ENCODE measurements at places on chromosomes 11 and 22.
A peak's percentile ranks its signal among the peaks of the same experiment; 100 is the strongest.

DNA sequence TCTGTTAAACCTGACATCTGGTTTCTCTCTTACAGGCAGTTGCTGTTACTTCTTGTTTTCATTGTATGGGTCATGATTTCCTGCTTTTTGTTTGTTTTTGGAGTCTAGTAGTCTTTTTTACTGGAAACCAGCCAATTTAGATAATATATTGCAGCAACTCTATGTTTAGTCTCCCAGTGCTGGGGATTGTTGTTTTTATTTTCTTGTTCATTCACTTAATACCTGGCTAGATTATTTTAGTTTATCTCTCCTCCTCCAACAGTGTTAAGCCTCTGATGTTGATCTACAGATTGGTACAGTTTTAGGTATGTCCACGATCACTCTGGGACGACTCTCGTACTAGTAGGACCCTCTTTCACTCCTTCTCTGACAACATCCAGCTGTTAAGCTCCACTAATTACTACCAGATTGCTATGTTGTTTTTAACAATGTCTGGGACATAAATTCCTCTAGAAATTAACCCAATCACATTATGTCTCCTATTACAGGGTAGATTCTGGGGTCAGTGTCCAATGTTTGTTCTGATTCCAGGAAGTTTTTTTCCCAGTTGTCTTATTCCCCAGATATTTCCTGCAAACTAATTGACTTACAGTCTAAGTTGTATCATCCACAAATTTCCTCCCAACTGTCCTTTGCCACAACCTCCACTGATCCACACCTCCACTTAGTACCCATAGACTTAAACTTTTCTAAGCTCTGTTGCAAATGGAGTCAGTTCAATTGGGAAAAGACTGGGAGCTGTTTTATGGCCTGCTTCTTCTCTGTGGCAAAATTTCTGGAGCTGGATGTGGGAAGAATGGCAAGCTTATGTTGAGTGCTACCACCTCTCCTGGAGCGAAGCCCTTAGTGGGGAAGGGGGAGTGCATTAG lies 1280.6 kb upstream of the CNTN5 start:
- no peak for DNase-seq

DNA sequence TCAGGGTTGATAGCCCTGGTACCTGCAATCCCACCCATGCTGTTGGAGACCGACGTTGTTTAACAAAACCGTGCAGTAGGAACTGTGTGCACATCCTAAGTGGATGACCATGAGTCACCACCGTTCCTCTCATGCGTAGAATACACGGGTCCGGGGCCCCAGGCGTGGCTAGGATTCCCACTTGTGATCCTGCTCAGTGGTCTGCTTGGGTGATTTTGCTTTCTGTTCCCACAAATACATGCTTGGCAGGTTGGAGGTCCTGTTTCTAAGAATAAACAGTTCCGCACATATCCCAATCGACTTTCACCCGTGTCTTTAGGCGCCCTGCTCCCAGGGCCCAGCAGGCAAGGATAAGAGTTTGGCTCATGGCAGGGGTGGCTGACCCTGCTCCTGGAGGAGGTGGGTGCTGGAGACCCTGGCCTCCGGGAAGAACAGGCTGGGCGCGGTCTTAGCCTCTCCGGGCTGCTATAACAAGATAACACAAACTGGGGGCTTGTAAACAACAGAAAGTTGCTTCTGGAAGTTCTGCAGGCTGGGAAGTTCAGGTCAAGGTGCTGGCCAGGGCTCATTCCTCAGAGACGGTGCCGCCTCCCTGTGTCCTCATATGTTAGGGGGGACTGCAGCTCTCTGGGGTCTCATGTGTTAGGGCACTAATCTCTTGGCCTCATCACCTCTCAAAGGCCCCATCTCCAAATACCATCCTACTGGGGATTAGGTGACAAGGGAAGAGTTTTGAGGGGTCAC lies 1028.3 kb downstream of the BRD1 start:
- no peak for DNase-seq

GRCh38 chr11:3165152-3165705 lies at the start of gene OSBPL5:
TSS of gene OSBPL5 (minus strand) at chr11:3165310. CDS start at chr11:3129148, 36,162 bp downstream.
- peak; percentile 60 for DNase-seq

- no peak for DNase-seq
Observed at GRCh38 chr11:130476922-130477491, 28.6 kb downstream of the ADAMTS15 start.

GRCh38 chr22:23243006-23243573 lies 62.8 kb downstream of the BCR start:
- DNase-seq: no peak

GRCh38 chr11:3723014-3723708 lies 52.0 kb upstream of the CHRNA10 start:
- no peak for DNase-seq

DNA sequence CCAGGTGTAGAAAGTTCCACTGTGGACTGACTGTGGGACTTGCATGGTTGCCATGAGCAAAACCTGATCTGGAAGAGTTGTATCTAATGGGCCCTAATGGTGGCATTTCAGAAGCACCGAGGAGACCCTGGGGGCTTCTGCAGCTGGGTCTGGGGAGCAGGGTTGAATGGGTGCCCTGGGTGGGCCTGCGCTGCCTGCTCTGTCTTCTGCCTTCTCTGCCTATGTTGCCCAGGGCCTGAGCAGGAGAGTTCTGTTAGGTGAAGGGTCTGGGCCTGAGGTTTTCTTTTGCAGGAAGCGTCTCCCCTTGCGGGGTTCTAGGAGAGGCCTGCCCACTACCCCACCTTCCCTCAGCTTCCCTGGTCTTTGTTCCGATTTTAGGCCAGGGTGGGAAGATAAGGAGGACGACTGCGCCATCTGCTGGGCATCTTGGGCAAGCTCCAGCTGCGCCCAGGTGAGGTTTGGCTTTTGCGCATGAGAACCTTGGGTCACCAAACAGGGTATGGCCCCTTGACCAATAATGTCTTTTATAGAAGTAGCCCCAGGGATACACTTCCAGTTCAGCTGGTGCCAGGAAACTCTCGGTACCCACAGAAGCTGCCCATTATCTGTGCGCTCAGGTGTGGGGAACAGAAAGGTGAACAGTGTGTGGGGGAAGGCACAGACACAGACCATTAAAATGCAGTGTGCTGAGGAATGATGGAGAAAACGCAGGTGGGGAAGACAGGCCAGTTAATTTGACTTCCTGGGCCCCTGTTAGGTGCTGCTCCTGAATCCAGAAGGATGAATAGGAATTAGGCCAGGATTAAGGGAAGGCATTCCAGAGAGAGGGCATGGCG lies 23.2 kb downstream of the COMMD9 start:
- peak; percentile 73 for DNase-seq

DNA sequence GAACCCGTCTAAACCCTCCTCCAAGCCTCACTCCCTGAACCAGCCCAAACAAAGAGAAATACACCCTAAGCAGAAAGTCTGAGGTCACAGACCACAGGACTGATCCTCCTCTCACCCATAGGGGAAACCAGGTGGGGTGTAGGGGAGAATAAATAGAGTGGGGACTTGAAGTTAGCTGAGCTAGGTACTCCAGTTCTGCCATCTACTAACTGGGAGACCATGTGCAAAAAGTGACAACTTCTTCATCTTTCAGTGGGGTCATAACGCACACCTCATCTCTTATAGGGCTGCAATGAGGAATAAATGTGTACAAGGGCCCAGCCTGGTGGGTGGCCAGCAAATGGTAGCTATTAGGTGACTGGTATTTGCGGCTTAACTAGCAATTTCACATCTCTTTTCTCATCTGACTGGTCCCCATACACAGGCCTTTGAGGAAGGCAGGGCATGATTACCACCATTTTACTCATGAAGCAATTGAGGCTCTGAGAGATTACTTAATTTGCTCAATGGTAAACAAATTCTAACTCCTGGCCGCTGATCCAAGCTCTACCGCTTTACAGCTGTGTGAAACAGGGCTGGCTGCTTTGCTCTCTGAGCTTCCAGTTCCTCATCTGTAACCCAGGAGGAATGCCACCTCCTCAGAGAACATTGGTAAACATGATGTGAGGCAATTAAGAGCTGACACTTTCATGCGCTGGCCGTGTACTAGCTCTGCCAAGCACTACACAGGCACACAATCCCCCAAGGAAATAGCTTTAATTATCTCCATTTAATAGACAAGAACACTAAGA lies 16.6 kb downstream of the TBC1D10A start:
- DNase-seq: no peak

DNA sequence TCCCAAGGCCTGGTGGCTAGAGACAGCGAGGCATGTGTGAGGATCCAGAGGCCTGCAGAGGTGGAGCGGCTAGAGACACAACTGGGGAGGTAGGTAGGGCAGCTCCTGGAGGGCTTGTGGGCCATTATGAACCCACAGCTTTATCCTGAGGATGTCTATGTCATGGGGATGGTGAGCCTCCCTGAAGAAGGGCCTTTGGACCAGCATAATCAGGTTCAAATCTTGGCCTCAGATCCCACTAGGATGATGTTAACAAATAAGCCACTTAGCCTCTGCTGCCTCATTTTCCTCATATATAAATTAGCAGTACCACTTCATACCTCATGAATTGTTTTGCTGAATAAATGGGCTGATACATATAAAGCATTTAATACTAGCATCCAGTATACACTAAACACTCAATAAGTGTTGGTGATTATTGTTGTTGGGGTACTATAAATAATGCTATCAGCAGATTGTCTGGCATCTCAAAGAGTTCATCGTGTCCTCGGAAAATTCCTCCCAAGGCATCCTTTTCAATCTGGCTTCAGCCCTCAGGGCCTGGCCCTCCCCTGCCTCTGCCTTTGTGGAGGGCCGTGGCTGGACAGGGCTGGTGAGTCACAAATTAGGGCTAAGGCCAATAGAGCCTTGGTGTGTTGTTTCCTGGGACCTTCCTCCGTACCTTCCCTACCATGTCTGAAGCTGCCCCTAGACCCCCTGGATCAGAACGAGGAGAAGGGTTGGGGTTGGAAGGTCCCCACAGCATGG lies 30.9 kb upstream of the LRRC32 start:
- no peak for DNase-seq

- DNase-seq: no peak
Observed at GRCh38 chr11:14218728-14219127, 140.3 kb downstream of the RRAS2 start.

- no peak for DNase-seq
Observed at GRCh38 chr11:108960501-108960900, 295.6 kb downstream of the DDX10 start.

Data from endothelial cell (in vitro differentiated cells).